Fibroblast of the aortic adventitia (primary cell): ENCODE measurements at places on chromosomes 16 and 17. TPM values are rescaled to one million over a fixed set of nuclear protein-coding genes. Genes with fewer than 3 reads are reported as not detected.
A peak's percentile ranks its signal among the peaks of the same experiment; 100 is the strongest.

DNA sequence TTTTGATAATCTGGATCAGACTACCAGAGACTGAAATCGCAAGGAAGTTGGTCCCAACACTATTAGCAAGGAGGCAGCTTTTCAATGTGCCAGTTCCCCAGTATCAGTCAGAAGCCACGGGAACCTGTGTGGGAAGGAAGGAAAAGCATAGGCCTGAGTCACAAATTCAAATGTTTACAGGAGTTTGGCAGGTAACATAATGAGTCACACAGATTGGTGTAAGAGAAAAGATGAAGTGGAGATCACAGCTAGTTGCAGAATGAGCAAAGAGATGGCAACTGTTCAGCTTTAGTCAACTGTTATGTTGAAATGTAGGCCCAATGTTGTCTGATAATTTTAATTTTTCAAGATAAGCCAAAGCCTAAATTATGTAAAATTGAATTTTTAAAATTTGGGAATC, 28.1 kb upstream of the ITGA2B start:
- DNase-seq = peak; percentile 93

SHISA6 gene
- not detected in 2 replicates for total RNA-seq

DNA sequence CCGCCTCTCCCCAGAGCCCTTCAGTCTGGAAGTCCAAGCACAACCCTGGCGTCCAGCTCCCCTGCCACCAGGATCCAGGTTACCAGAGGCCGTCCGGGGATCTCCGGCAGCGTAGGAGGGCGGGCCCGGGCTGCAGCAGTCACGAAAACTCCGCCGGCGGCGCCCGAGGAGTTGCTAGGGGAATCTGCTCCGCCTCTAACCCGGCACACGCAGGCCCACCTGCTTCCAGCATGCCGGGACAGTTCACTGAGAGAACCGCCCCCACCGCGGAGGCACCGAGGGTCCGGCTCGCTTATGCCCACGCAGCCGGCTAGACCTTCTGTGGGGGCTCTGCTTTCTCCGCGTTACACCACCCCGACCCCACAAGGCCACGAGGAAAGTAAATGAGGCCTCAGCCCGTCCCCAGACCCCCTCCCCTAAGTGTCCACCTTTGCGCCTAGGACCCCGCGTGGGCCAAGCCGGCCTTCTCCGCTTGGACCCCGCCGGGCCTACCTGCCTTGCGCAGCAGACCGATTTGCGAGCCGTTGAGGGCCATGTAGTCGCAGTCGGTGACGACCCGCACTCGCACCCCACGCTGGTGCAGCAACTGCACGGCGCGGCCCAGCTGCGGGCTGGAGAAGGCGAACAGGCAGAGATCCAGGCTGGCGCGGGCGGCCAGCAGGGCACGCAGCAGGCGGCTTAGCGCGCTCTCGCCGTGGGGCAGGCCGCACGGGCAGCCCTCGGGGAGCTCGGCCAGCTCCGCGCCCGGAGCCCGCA, 587 bp downstream of the PLD6 start:
- peak; percentile 54 for DNase-seq

GRCh38 chr17:34451313-34451712, 88.3 kb upstream of the CCL1 start:
- DNase-seq = peak; percentile 20

CHTF18 gene
- total RNA-seq = 3.6 and 20.0 TPM in 2 replicates

GRCh38 chr16:87947356-87948118, 3.7 kb upstream of the BANP start:
- no peak for DNase-seq

GRCh38 chr17:36726199-36726598, 124.8 kb downstream of the MRM1 start:
- DNase-seq = no peak

- peak; percentile 65 for DNase-seq
Observed at GRCh38 chr17:65723431-65724151, 162.1 kb upstream of the AXIN2 start.

GRCh38 chr17:72931635-72932034, 160.9 kb downstream of the SLC39A11 start:
- DNase-seq = no peak

CCL16 gene
- total RNA-seq = not detected in 2 replicates

- DNase-seq = no peak
Observed at GRCh38 chr17:70205401-70205800, 36.1 kb downstream of the KCNJ2 start.

DNA sequence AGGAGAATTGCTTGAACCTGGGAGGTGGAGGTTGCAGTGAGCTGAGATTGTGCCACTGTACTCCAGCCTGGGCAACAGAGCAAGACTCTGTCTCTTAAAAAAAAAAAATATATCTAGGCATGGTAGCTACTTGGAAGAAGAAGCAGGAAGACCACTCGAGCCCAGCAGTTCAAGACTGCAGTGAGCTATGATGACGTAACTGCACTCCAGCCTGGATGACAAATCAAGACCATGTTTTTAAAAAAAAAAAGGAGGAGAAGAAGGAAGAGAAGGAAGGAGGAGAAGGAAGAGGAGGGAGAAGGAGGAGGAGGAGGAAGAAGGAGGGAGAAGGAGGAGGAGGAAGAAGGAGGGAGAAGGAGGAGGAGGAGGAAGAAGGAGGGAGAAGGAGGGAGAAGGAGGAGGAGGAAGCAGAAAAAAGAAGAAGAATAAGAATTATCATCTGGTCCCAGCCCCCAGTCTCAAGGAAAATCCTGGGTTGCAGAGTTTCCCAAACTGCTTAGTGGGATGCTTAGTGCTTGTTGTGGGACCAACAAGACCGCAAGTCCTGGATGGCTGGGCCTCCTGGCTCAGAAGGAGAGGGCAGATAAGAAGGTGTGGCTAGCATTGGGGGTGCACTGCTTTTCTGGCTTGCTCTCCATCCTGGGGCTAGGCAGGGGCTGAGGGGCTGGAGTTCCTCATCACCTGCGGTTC, 3.7 kb upstream of the DRC7 start:
- DNase-seq = peak; percentile 12

ZP2 gene
- not detected in 2 replicates for total RNA-seq

DNA sequence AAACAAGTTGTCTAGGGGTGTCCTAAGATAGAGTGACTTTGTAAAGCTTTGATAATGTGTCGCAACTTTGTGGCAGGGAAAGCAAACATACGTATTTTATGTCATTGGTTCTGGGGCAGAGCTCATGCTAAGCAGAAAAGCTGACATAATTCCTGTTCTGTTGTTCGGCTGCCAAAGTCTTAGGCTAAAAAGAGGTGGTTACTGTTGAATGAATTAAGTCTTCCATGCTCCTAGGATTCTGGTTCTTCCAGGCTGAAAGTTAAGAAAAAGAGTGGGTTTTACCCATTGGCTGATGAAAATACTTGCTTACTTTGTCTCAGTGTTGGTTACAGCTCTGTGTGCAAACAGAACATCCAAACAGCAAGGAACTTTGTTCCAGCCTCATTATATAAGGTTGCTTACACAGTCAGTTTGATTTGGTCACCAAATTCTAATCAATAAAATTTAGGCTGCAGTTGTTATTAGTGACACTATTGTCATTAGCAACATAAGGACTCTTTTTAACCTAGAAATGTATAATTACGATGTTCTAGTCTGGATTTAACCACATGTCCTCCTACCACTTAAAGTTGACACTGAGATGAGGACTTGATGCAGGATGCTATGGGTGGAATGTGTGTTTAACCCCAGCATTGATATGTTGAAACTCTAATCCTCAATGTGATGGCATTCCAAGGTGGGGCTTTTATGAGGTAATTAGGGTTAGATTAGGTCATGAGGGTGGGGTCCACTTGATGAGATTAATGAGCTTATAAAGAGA, 114.0 kb upstream of the GOT2 start:
- DNase-seq = no peak

TPPP3 gene
- total RNA-seq = 0.74 and 0.99 TPM in 2 replicates

OSGIN1 gene
- total RNA-seq = 6.5 and 6.6 TPM in 2 replicates

GRCh38 chr16:55576384-55576783, 9.9 kb downstream of the CAPNS2 start:
- peak; percentile 43 for DNase-seq

TP53TG3C gene
- total RNA-seq = not detected in 2 replicates

CNGB1 gene
- total RNA-seq = not detected in 2 replicates

ARL17A gene
- total RNA-seq = 9.9 and 10.7 TPM in 2 replicates

DNA sequence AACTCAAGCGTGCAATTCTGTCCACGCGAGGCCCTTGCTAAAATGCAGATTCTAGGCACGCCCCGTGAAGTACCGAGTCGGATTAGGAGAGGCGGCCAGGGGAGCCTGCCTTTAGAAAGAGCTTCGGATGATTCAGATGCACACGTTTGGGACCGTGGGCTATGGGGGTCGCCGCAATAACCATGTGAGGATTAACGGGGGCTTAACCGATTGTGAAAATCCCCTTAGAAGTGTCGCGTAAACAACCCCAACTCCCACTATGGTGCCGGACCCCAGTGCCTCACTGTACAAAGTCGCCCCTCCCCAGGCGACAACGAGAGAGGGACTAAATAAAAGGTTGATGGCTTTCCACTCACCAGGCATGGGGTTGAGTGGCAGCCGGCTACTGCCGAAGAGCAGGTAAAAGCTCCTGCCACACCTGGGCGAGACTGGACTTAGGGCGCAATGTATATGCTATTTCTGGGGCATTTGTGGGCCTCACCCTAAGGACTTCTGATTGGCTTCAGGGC, 635 bp upstream of the SP2 start:
- DNase-seq = peak; percentile 49

TNFRSF17 gene
- total RNA-seq = not detected in 2 replicates

GRCh38 chr17:81277421-81277820, 17.7 kb downstream of the SLC38A10 start:
- DNase-seq = peak; percentile 69

- DNase-seq = peak; percentile 42
Observed at GRCh38 chr17:67441052-67441895, 64.2 kb downstream of the PITPNC1 start.

ABAT gene
- total RNA-seq = 1.4 and 8.3 TPM in 2 replicates

GRCh38 chr17:57327176-57327970, 71.0 kb downstream of the MSI2 start:
- DNase-seq = no peak

CHAD gene
- total RNA-seq = not detected in 2 replicates

DNA sequence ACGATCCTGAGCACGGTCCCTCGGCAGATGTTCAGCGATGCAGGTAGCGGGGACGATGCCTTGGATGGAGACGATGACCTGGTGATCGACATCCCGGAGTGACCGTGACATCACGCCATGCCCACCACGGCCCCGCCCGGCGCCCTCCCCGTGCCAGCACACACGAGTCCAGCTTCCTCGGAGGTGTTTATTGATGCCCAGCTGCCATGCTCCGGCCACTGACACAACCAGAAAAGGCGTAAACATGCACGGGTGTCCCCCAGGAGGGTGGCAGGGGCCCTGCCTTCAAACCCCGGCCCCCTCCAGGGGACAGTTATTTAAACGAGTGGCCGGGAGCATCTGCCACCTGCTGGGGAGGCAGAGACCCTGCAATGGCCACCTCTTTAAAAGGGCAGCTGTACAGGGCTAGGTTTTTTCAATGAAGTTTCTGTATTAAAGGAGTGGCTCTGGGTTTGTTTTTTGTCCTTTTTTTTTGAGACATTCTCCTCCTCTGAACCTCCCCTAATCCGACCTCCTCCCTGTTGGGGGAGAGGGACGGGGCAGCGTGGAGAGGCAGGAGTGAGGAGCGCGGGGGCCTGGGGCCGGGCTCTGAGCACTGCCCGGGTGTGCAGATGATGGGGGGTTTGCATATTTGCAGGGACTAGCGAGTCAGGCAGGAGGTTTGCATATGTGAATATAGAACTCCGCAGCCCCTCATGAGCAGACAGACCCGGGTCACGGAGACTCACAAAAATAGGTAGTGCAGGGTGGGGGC, 5.3 kb downstream of the DOC2A start:
- peak; percentile 51 for DNase-seq
